ENCODE measurements at places on chromosomes 4 and X. TPM values are rescaled to one million over a fixed set of nuclear protein-coding genes. Genes with fewer than 3 reads are reported as not detected.

DNA sequence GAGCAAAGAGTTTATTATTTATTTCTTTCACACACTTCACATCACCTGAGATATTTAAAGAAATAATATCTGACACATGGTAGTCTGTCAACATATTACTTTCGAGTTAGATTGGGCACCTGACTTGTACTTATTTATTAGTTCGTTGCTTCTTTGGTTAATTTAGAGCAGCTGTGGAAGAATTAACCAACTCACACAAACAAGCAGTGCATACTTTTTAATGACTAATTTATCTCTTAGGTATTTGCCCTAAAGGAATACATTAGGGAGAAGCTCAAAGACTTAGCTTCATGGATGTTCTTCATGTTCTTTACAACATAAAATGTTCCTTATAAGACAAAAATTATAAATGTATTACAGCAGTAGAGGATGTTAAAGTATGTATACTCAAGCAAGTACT is 242.9 kb downstream of the ARHGAP24 start:
- H3K27ac ChIP-seq, result no peak overlapping the region
- H3K4me1 ChIP-seq, result no peaks in the 10 kb centered on the region
- no peak overlapping the region for H3K4me3 ChIP-seq
- H3K27me3 ChIP-seq, result no peaks in the 10 kb centered on the region
- H3K36me3 ChIP-seq, result no peaks in the 10 kb centered on the region

GRCh38 chr4:52197306-52197705 is 146.2 kb downstream of the SPATA18 start:
- DNase-seq, result no peak
- no peaks in the 10 kb centered on the region for H3K4me1 ChIP-seq
- no peaks in the 10 kb centered on the region for H3K36me3 ChIP-seq
- H3K4me3 ChIP-seq, result no peak overlapping the region
- H3K27me3 ChIP-seq, result no peaks in the 10 kb centered on the region
- no peak overlapping the region for H3K27ac ChIP-seq

Gene CCSER1
- 4.1 TPM for total RNA-seq

- no peaks in the 10 kb centered on the region for H3K4me1 ChIP-seq
- H3K27ac ChIP-seq, result no peak overlapping the region
- H3K36me3 ChIP-seq, result no peaks in the 10 kb centered on the region
These were observed 8.8 kb downstream of the PPARGC1A start for GRCh38 chr4:23881052-23881501.

DNA sequence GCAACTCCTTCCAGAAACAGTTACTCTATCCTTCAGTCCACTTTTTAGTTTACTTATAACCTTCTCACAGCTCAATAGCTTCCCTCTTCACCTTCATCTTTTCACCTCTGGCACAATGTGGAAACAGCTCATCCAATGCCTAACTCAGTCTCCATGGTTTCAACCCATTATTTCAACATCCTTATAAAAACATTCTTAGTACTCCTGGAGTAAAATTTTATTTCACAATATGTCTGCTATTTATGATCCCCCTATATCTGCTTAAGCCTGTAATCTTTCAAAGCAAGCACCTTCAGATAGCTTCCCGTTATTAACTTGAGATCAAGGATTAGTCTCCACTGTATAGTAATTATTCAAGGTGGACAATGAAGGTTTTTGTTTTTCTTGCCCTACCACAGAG is 156.3 kb downstream of the GASK1B start:
- no peaks in the 10 kb centered on the region for H3K27me3 ChIP-seq
- peaks cover 19% of the 10 kb centered on the region for H3K4me1 ChIP-seq
- H3K36me3 ChIP-seq, result no peaks in the 10 kb centered on the region
- no peak overlapping the region for H3K4me3 ChIP-seq

Gene PDCL2
- total RNA-seq, result not detected

Gene CPE
- total RNA-seq, result 1.4 TPM

DNA sequence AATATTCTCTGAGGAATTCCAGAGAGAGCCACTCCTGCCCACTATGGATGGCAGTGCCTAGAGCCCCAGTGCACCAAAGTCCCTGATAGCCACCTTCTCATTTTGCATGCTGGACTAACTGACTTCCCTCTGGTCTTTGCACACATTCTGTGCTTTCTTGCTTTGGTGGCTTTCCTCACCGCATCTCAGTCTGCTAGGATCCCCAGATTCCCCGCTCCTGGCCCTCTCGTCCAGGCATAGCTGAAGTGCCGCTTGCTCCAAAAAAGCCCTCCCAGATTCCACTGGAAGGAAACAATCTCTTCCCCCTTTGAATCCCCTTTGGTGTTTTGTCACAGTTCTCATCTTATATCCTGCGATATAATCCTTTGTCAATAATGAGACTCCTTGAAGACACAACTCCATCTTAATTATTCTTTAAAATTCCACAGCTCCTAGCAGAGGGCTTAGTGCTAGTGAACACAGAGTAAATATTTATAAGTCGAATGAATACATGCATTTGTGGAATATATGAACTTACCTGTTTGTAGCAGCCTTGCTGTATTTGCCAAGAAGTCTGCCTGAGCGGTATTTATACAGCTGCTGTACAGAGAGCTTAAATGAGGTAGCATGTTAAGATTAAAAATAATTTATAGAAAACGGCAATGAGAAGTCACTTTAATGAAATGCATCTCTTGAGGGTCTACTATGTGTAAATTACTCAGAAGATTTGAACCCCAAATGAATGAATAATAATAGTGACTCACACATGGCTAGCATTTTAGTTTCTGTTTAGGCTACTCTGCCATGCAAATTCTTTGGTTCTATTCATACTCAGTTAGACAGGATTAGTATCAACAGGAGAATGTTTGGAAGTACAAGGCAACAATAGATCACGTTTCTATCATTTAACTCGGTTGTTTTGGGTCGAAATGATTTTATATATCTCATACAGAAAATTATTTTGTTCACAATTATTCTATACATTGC is 421.9 kb upstream of the TENM3 start:
- H3K27ac ChIP-seq, result no peak overlapping the region
- H3K4me3 ChIP-seq, result no peak overlapping the region
- no peaks in the 10 kb centered on the region for H3K36me3 ChIP-seq
- no peak for DNase-seq
- H3K4me1 ChIP-seq, result no peaks in the 10 kb centered on the region

GRCh38 chr4:79178760-79179159 is 147.1 kb downstream of the NAA11 start:
- no peak for DNase-seq
- no peak overlapping the region for H3K27ac ChIP-seq
- H3K36me3 ChIP-seq, result no peaks in the 10 kb centered on the region
- no peaks in the 10 kb centered on the region for H3K27me3 ChIP-seq

DNA sequence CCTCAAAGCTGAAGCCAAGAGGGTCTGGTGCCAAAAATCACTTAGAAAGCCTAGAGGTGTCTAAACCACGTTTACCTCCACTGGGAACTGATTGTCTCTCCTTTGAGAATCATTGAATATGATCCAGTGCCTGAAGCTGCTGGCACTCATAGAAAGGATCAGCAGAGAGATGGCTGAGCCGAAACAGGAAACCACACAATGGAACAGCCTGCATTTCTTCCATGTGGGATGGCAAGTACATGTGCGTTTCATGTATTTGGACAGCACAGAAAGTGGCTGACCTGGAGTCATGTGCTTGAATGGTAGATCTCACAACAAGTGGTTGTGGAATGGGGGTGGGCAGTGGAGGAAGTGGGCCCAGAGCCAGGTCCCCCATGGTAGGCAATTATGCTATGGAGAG is 533.7 kb downstream of the INPP4B start:
- H3K36me3 ChIP-seq, result no peaks in the 10 kb centered on the region
- H3K27ac ChIP-seq, result no peak overlapping the region
- no peaks in the 10 kb centered on the region for H3K4me1 ChIP-seq
- H3K27me3 ChIP-seq, result no peaks in the 10 kb centered on the region
- H3K4me3 ChIP-seq, result no peak overlapping the region

Gene ZAR1
- total RNA-seq, result not detected

GRCh38 chr4:102610476-102610875 is 109.3 kb downstream of the NFKB1 start:
- H3K27ac ChIP-seq, result no peak overlapping the region
- no peaks in the 10 kb centered on the region for H3K4me1 ChIP-seq
- no peak for DNase-seq
- no peaks in the 10 kb centered on the region for H3K27me3 ChIP-seq

GRCh38 chrX:131405497-131405896 is 116.4 kb upstream of the IGSF1 start:
- H3K4me1 ChIP-seq, result no peaks in the 10 kb centered on the region
- no peaks in the 10 kb centered on the region for H3K27me3 ChIP-seq
- no peak overlapping the region for H3K27ac ChIP-seq
- no peak overlapping the region for H3K4me3 ChIP-seq
- no peak for DNase-seq
- no peaks in the 10 kb centered on the region for H3K36me3 ChIP-seq

- H3K27ac ChIP-seq, result no peak overlapping the region
- DNase-seq, result no peak
- no peaks in the 10 kb centered on the region for H3K4me1 ChIP-seq
- H3K27me3 ChIP-seq, result no peaks in the 10 kb centered on the region
These were observed 56.6 kb downstream of the GRSF1 start for GRCh38 chr4:70783096-70783495.

DNA sequence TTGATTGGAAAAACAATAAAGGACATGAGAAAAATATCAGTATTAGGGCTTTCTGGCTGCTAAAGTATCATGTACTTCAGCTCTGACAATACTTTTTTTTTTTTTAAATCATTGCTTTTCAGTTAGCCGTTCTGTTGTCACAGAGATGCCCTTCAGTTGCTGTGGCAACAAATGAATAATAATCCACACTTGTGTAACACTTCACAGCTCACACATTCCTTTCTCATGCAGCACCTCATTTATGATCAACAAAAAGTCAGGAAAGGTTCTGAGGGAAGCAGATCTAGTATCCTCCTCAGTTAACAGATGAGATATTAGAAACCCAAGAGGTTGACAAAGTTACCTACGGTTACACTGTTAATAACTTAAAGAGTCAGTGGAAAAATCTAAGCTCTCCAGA is 444.2 kb upstream of the SLIT2 start:
- no peak overlapping the region for H3K27ac ChIP-seq
- H3K27me3 ChIP-seq, result no peaks in the 10 kb centered on the region
- H3K36me3 ChIP-seq, result no peaks in the 10 kb centered on the region
- no peak for DNase-seq

Gene NLGN3
- total RNA-seq, result 0.65 TPM

Gene TEX11
- total RNA-seq, result not detected

DNA sequence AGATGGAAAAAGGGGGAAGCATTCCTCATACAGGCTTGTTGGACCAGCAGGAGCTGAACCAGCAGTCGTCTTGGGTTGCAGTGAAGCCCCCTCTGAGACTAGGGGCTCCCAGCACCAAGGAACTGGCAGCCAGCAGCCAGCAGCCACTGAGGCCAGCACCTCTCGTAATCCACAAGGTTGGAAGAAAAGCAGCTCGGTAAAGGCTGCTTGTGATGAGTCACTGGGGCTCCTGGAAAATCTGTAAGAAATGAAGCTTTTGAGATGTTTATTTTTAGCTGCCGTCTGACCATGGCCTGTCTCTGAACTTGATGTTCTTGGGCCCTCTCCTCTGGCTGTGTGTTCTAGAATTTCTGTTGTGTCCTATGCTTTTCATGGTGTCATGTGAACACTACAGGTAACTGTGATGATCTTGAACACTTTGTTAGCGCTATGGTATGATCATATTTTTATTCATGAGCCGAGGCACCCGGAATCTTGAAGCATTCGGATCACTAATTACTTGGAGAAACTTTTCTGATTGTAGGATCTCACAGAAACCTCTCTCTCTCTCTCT is 18.6 kb downstream of the CLCN4 start:
- no peak for DNase-seq
- H3K36me3 ChIP-seq, result no peaks in the 10 kb centered on the region
- no peaks in the 10 kb centered on the region for H3K4me1 ChIP-seq
- H3K27ac ChIP-seq, result no peak overlapping the region
- H3K4me3 ChIP-seq, result no peak overlapping the region
- no peaks in the 10 kb centered on the region for H3K27me3 ChIP-seq

DNA sequence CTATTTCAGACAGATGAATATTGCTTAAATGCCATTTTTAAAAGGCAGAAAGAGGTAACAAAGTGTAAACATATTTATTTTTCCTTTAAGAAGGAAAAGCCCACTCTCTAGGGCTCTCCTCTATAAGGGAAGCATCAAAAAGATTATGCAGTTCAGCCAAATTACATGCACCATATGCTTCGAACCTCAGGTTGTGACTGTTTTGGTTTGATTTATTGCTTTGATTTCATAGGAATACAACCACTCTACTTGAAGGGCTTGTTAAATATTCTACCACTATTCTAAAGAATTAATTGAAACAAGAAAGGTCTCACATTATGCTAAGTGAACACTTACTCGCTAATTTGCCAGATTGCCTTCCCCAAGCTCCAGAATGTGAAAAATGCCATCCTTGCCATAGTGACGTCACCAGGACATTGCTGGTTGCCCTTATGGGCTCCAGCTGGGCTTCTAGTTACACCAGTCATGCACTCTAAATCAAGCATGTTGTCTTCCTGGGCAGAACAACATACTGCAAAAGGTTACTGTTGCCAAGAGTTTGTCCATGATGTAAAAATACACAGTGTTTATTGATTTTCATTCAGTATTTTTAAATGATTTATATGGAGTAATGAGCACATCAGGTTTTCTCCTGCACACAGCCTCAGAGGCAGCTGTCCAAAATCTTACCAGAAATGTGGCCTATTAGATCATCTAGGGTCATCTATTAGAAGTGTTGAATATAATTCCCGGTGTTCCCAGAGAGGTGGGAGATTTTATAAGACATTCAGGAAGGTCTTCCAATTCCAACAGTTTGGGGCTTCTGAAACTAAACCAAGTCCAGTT is 164.4 kb upstream of the RAPGEF2 start:
- H3K36me3 ChIP-seq, result no peaks in the 10 kb centered on the region
- H3K27me3 ChIP-seq, result no peaks in the 10 kb centered on the region
- H3K4me1 ChIP-seq, result no peaks in the 10 kb centered on the region
- no peak overlapping the region for H3K4me3 ChIP-seq
- no peak for DNase-seq

Gene KLHL34
- total RNA-seq, result not detected

- no peaks in the 10 kb centered on the region for H3K27me3 ChIP-seq
- no peak for DNase-seq
- no peaks in the 10 kb centered on the region for H3K36me3 ChIP-seq
- no peak overlapping the region for H3K4me3 ChIP-seq
These were observed 68.7 kb downstream of the NBDY start for GRCh38 chrX:56797574-56798338.

DNA sequence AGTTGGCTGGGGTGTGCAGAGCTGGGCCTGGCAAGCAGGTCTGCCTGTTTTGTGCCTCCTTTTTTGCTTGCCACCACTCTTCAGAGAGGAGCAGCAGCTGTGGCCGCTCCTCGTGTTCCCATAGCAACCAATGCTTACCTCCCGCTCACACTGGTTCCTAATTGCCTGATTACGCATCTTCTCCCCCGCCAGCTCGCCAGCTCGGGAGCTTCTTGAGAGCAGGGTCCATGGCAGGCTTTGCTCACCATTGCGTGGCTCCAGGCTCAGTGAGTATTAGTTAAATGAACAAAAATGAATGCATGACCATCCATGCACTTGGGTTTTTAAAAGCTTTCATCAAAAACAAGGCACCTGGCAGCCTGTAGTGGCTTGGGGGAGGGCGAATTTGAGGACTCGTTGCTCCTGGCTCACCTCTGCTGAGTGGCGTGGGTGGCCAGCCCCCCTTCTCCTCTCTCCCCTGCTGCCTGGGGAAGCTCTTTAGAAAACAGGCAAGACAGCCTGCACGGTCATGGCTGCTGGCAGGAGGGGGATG is 14.2 kb upstream of the PJA1 start:
- H3K36me3 ChIP-seq, result no peaks in the 10 kb centered on the region
- H3K27ac ChIP-seq, result no peak overlapping the region
- H3K27me3 ChIP-seq, result no peaks in the 10 kb centered on the region
- no peak for DNase-seq
- no peaks in the 10 kb centered on the region for H3K4me1 ChIP-seq

GRCh38 chr4:71029504-71029903 is 36.1 kb downstream of the DCK start:
- H3K4me1 ChIP-seq, result no peaks in the 10 kb centered on the region
- no peaks in the 10 kb centered on the region for H3K36me3 ChIP-seq
- no peak for DNase-seq
- H3K4me3 ChIP-seq, result no peak overlapping the region
